ENCODE measurements at places on chromosomes 2 and 18.

GRCh38 chr18:73047688-73048087 lies 179.9 kb upstream of the NETO1 start:
- DNase-seq = no peak

DNA sequence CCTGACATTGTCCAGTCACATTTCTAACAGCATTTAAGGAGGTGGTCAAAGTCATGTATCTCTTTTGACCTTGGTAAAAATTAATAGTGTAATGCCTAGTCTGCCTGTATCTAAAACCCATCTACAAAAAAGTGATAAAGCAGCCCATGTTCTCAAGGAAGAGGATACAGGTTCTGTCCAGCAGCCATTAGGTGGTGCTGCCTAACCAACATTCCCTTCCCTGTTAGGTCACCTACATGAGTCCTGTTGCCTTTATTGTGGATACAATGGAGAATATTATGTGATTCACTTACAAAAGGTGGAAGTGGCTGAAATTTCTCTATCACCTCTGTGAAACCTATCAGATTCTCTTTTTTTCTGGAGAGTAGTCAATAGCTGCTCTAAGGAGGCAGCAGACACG lies 52.5 kb downstream of the AQP4 start:
- DNase-seq = no peak

- DNase-seq = no peak
Observed at GRCh38 chr2:197170208-197170607, 140.4 kb downstream of the ANKRD44 start.

- DNase-seq = no peak
Observed at GRCh38 chr2:119475857-119476244, 44.2 kb downstream of the TMEM37 start.

- no peak for DNase-seq
Observed at GRCh38 chr2:51472300-51472699, 440.4 kb upstream of the NRXN1 start.

- no peak for DNase-seq
Observed at GRCh38 chr2:235148201-235149170, 196.7 kb downstream of the SH3BP4 start.

DNA sequence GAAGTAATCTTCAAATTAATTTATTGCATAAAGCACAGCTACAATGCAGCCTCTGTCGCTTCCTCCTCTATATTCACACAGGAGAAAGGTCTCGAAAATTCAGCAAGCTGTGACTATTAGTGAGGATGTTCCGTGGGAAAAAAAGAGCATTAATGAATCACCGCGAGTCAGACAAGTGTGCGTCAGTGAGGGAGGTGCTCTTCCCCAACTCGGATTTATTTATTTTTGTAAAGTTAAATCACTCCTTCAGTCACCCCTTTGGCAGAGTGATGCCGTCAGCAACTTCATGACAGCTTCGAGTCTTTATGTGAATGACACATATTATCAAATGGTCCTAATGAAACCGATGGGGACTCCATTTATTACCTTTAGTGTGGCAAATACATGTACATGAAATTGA lies 648.9 kb upstream of the SALL3 start:
- DNase-seq = no peak

DNA sequence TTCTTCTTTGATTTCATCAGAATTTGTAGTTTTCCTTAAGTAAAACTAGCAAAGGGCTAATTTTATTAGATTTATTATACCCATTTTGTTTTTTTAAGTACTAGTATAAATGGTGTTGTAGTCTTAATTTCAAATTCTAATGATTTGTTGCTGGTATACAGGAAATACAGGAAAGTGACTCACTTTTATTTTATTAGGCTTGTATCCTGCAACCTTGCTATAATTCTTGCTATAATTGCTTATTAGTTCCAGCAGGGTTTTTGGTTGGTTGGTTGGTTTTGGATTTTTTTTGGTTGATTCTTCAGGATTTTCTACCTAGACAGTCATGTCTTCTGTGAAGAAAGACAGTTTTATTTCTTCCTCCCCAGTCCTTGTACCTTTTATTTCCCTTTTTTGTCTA lies 110.6 kb upstream of the IL1R2 start:
- no peak for DNase-seq

- no peak for DNase-seq
Observed at GRCh38 chr18:68548904-68549870, 165.7 kb downstream of the TMX3 start.

- DNase-seq = no peak
Observed at GRCh38 chr2:45879406-45879805, 227.9 kb downstream of the PRKCE start.

DNA sequence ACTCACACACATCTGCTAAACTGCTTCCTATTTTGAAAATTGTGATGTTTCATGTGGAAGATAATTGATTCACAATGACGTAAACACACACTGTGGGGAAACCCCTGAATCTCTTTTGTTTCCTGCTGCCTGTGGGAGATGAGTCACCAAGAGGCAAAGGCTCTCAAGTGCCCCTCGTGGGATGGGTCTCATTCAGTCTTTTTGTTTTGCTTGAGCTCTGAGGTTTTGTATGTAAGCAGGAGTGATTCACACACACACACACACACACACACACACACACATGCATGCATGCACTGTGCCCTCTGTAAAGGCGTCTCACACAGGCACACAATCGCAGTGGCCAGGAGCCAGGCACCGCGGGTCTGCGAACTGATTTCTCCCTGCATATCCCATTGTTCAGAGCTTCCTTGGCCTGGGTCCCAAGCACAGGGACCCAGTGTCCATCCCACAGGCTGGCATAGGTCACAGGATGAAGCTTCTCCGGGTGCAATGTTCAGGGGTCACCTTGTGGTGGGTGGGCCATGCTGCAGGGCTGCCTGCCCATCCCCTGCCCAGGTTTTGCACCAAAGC lies 12.1 kb upstream of the ARHGEF4 start:
- DNase-seq = no peak

Measured in thoracic aorta (tissue), 2 donors.